Kidney epithelial cell (primary cell): ENCODE measurements at places on chromosomes 5 and 9. TPM values are rescaled to one million over a fixed set of nuclear protein-coding genes. Genes with fewer than 3 reads are reported as not detected.

CRHBP gene
- total RNA-seq = not detected in 2 replicates

TMEFF1 gene
- 15.7 and 23.4 TPM in 2 replicates for total RNA-seq

C5orf52 gene
- total RNA-seq = not detected in 2 replicates

DNA sequence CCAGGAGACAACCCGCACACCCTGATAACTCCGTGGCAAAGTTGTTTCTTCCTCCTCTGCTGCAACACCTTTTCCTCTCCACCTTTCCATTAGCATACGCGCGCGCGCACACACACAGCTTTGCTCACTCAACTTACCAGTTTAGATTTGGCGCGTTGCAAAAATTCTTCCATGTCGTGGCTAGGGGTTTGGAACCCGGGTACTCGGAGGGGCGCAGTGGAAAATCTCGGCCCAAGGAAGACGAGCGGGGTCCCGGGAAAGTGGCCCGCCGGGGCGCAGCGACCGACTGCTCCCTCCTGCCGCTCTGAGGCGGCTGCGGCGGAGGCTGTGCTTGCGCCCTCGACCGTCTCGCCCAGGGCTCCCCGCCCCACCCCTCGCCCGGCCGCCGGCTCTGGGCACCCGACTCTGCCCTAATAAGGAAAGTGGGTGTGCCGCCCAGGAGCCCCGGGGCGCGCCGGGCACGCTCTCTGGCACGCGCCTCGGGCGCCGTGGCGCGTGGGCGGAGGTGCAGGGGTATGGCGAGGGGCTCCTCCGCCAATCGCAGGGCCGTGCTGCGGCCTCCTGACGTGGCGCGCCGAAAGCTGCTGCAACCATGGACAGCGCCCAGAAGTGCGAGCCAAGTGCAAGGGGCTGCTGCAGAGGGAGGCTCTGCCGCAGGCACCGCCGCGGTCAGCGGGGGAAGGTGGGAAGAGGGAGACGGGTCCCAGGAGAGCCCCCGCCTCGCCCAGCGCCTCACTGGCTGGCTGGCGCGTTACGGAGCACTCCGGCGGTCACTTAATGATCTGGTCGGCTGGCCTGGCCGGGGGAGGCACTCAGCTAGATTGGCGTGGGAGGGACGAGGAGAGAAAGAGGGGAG is at the start of gene PRUNE2:
PRUNE2 (minus strand) TSS at position 324 of the 856 bp plus-strand sequence; CDS start at position 173, 151 bp downstream.
- peak; percentile 54 for DNase-seq

DNA sequence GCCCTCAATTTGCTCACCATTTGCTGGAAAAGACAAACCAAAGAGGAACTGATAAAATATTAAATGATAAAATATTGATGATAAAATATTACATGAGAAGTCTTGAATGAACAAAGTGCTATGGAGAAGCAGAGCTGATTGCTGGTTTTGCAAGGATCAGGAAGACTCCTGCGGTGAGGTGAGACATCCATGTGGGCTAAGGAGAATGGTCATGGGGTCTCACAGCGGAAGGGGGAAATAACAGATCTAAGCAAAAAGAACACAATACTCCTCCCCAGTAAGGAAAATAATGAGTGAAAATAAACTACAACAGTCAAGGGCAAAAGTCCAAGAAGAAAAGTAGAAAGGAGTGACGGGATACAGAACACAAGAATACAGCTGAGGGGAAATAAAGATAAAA is 146.8 kb downstream of the LURAP1L start:
- DNase-seq = no peak

GRCh38 chr5:77418601-77419581 is 73.2 kb downstream of the WDR41 start:
- DNase-seq = no peak
